ENCODE measurements at places on chromosomes 5 and 9.

DNA sequence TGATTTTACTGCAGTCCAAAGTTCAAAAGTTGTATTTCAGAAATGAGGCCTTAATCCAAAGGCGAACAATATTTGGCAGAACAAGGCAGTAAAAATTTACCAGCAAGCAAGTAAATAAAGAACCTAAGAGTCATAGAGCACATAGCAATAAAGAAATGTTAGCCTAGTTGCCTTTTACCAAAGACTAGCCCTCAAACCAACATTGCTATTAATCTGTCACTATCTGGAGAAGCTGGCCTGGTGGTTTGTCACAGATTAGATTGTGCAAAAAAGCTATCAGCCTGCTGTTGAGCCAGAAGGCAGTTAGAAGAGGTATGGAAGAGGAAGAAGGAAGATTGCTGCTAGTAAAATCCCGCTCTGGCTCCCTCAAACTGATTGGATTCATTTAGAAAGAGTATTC lies 304.7 kb upstream of the KLF4 start:
- DNase-seq: no peak

DNA sequence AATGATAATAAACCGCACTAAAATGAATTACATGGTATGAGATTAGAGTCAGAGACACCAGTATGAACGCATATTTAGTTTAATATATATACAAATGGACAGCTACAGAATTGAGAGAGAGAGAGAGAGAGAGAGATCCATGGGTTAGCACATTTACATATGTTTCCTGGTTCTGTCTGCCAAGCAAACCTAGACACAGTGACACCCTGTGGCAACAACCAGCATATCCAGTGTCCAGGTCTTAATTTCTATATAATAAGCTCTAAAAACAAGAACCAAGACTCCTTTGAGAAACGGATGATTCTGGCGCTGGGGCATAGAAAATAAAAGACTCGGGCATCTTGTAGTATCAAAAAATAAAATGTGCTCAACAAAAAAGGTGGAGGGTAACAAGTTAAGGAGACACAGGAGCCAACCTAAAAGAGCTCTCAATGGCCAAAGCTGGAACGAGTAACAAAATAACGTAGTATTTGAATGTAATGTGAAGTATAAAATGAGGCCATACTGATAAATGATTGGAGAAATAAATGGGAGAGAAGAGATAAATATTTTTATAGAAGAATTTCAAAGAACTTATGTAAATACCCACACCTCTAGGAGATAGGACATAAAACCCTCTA lies 84.5 kb downstream of the RFX3 start:
- DNase-seq: no peak

DNA sequence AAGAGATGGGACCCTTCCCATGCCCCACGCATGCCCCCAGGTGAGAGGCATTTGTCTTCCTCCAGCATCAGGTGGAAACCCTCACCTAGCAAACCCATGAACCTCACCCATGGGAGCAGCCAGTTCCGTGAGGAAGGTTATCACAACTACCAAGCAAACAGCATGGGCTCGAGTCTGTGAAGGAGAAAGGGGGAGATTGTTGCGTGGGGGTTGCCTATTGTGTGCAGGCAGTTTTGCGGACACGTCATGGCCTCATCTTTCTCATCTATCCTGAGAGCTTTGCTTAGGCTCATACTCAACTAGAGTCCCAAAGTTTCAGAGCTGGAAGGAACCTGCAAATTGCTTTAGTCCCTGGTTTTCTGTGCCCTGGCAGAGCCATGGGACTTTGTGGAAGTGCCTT lies 73.6 kb upstream of the TGFBR1 start:
- no peak for DNase-seq

- DNase-seq: peak; percentile 4
Observed at GRCh38 chr9:63817622-63818518, 1467.1 kb downstream of the FOXD4L5 start.

DNA sequence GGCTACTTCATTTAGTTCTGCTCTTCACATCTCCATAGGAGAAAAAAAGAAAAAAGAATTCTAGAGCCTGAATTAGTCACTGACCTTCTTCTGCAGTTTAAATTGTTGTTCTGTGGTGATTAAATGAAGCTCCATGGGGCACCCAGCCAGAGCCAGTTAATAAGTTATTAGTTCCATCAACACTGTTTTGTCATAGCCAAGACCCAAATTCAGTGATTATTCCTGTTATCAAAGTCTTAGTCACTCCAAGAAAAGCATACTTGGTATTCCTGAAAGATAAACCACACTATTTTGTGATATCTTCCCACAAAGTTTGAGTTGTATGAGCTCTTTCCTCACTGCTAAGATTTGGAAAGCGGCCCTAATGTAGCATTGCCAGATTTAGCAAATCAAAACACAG lies 134.8 kb upstream of the RGMB start:
- no peak for DNase-seq
